Esophagus squamous epithelium (tissue), 5 donors: ENCODE measurements at places on chromosomes 4 and X.

GRCh38 chr4:78666830-78667258, 109.3 kb upstream of the BMP2K start:
- DNase-seq: no peak

GRCh38 chr4:153248641-153249198, 44.5 kb downstream of the TRIM2 start:
- DNase-seq: no peak

GRCh38 chr4:111849746-111850284, 295.4 kb upstream of the FAM241A start:
- DNase-seq: no peak

GRCh38 chr4:152629908-152630307, 49.9 kb downstream of the TMEM154 start:
- no peak for DNase-seq

DNA sequence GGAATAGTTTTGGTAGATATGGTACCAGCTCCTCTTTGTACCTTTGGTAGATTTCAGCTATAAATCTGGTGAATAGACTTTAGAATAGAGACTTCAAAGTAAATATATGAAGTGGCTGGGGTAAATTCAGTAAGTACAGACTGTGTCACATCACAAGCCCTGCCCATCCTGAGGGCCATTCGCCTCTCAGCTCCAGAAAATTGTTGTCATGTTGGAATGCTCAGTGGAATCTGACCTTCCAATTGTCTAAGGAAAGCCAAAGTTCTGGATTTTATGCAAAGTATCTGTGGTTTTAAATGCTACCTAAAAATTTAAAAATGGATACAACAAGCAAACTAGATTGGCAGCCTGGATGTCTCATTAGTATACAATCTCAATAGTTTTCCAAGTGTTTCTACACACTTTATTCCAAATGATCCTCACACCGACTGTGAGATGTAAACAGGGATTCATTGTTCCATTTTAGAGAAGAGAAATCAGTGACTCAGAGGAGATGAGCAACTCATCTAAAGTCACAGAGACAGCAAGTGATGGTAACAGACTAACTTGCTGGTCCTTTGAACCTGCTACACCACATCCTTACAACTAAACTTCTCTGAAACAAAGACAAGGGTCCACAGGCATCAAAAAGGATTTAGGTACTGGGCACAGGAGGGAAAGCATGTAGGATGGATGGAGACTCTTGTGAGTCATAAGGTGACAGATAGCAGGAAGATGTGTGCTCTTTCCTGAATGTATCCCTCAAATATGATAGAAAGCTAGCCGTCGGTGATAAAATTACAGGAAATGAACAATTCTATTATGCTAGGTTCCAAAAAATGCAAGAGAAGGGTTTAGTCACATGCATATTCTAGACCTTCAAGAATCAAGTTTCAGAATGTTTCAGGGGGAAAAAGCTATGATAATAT, 127.3 kb downstream of the ATP10D start:
- DNase-seq: no peak
